ENCODE measurements at places on chromosomes 2 and 18.

DNA sequence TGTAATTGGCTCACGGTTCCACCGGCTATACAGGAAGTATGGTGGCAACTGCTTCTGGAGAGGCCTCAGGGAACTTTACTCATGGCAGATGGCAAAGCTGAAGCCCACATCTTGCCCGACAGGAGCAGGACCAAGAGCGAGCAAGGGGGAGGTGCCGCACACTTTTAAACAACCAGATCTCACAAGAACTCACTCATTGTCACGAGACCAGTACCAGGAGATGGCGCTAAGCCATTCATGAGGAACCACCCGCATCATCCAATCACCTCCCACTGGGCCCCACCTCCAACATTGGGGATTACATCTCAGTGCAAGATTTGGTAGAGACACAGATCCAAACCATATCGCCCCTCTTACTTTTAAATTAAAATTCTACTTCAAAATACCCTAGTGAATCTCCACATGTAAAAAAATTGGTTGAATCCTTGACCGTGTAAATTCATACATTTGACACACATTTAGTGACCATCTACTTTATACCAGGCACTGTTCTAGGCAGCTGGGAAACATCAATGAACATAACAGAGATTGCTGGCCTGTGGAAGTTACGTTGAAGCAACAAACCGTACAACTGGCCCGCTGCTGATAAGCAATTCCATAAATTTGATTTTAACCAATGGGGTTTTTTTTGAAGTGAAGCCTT lies 87.6 kb downstream of the ALPK2 start:
- DNase-seq: no peak

DNA sequence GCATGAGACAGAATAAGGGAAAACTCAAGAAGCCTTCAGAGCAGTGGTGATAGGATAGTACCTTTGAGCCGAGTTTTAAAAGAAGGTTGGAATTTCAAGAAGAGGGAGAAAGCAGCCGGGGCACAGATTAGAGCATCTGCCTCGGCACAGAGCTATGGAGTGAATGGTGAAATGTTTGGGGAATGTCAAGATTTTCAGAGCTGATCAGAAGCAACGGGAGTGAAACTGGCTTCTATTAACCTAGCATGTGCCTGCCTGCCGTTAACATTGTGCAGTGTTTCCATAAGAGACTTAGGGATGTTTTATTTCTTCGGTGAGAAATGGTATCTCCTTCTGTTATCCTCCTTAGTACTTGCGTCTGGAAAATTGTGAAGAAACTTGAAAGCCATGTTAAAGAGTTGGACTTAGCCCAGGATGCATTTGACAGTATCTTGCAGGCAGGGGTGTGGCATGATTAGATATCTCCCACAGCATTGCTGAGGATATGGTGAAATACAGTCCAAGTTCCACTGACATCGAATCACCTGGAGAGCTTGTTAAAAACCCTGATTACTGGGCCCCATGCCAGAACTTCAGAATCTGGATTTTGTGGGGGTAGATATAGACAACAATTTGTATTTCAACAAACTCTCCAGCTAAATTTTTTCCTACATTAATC lies 96.8 kb upstream of the PPP1CB start:
- no peak for DNase-seq

DNA sequence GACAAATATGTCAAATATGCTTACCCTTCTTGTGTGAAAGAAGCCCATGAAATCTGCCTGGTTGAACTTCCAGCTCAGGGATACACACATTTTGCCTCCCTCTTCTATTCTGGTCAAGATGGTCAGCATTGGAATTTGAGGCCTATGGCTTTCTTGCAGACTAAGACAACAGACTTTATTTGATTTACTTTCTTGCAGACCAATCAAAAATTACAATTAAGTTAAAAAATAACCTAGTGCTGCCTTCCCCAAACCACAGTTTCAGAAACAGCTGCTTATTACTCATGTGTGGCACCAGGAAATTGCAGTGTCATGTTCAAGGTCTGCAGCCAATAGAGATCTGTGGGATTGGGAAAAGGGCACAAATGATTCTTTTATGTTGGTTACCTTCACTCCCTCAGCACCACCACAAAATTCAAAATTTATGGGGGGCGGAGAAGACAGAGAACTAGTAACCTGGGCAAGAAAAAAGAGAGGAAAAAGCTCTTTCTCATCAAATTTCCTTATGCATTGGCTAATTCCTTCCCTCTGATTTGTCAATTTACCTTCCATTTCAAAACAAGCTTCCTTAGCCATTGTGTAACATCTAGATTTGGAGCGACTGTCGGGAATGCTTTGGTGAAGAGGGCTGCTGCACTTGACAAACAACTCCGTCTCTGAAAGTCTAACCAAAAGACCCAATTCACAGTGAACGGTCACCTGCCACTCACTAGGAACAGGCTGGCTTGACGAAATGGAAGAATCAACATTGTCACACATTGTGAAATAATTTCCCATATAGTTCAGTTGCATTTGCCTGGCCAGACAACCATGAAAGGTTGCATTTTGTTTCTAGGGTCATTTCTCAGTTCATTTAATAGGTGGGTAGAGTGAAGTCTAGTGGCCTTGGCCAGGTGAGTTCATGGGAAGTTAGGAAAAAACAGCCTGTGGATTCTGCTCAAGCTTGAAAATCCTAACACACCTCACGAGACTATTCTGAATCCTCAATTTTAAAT lies 100.4 kb upstream of the FZD5 start:
- DNase-seq: no peak

DNA sequence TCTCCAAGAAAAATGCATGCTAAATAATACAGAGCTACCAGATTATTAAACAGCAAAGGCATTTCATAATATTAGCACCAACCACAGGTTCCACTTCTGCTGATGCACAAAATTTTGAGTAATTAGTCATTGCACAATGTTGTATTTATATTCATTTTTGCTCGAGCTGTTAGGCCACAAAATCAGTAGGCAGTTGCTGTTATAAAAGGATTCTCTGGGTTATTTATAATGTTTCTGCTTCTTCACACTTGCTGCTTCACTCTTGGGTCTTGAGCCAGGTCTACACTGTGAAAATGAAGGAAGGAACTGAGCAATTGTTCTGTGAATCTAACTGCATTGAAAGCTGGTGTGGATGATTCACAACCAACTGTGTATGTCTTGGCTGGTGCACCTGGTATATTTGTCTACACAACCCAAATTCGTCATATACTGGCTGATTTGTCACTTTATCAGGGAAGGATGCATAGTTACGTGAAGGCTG lies 38.3 kb downstream of the MRPL33 start:
- no peak for DNase-seq

DNA sequence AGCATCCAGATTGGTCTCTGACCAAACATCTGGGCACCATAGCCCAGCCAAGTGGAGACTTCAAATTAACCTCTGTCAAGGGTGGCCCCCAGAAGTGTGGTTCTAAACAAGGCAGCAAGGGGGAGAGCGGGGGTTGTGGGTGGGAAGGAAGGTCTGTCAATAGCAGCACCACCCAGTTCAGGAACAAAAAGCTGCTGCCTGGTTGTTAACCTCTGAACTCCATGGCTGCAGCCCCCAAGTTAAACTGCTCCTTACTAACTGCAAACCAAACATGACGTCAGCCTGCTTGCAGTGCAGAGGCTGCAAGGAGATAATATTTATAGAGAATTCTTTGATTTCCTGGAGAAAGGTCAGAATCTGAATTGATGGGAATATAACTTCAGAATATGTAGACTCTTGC lies 76.5 kb downstream of the ARL4C start:
- DNase-seq: peak; percentile 69

GRCh38 chr2:120818441-120818920 lies 82.8 kb downstream of the GLI2 start:
- DNase-seq: no peak

DNA sequence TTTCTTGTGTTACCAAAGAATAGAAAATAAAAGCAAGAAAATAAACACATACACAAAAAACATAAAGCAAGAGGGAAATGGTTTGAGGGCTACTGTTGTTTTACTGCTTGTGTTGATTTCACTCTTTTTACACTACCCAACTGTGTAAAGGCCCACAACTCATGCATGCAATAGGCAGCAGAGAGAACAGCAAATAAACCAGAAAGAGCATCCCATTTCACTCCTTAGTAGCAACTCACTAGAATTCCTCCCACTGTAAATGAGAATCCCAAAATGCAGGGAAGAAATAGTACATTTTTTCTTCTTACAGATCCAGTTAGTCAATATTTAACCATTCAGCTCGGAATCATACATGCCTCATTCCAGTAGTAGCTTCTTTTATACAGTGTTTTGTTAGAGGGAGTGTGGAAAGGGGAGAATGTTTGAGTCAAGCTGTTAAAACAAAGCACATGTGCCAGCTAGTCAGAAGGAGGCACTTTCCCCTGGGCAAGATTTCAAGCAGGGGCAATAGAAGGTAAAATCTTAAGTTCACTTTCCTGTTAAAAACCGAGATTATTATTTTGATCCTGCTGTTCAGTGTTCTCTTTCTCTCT lies 147.2 kb upstream of the FAM98A start:
- no peak for DNase-seq

DNA sequence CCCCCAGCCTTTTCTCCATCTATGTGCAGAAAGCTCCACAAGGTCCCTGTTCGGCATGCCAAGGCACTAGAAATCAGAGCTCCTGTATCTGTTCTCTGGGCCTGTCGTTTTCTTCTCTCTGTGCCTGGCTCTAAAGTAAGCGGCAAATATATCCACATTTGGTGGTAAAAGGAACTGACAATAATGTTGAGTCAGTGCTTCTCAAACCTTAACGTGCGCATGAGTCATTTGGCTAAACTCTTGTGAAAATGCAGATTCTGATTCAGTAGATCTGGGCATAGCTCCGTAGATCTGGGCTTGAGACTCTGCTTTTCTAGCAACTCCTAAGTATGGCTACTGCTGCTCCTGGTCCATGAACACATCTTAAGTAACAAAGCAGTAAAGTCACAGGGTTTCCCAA lies 16.5 kb upstream of the ACSL3 start:
- DNase-seq: peak; percentile 21
